ENCODE measurements at places on chromosomes 6 and 20.

GRCh38 chr6:130020073-130020906, 1.9 kb downstream of the L3MBTL3 start:
- no peak for DNase-seq

DNA sequence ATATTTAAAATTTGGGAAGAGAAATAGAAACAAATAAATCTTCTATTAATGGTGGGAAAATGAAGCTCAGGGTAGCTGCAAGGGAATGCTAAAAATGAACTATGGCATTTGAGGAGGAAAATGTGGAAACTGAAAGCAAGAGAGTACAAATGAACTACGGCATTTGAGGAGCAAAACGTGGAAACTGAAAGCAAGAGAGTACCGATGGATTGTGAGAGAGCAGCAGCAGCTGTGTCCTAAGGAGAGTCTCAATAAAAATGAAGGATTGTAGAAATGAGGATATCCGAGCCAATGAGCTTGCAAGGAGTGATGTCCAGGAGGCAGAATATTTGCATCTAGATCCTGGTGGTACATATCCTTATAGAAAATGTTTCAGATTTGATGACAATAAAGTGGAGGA, 547.1 kb upstream of the ZNF337 start:
- no peak for DNase-seq

DNA sequence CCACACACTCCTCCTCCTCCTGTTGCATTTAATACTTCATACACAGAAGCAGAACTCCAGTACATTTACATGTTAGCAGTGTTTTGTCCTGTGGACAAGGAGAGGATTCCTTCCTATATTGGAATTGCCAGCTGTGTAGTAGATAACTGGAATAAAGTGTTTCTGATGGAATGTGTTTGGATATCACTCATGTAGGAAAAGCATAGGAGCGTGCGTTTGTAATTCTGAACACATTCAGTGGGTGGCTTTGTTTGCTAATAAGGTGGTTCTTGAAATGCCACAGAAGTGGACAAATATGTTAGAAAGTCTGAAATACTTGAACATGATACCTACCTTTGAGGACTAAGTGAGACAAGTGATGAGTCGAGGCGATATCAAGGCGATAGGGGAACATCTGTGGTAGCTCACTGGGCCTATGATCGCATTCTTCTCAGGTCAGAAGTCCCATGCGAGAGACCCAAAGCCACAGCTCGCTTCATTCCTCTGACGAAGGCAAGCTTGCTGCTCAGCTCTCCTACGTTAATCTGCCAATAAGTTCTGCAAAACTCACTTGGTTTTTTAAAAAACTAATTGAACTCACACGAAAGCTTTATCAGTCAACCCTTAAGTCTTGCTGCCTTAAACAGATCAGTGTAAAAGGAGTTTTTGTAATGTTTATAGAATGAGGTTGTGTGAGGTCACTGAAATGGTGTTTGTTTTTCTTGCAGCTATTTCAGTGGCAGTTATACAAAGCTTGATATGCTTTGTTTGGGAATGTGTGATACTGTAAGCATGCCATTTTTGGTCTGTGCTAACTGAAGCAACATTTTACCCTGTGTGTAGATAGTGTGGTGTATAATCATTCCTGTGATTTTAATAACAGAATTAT, 159.9 kb downstream of the SOX4 start:
- DNase-seq = no peak

DNA sequence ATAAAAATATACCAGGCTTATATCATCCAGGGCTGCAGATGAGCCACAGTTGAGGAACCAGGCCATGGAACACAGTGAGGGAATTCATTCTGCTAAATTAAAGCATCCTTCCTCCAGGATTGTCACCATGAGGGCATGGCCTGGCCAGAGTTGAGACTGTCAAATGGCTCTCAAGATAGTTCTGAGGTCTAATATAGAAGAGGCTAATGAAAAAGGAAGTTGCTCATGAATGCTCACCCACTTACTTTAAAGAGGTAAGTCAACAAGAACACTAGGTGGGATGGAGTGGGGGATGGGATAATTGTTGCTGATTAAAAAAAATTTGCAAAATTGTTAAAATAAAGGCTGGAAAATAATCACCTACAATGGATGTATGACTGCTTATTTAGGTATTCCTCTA, 72.0 kb upstream of the GCM1 start:
- DNase-seq = no peak

DNA sequence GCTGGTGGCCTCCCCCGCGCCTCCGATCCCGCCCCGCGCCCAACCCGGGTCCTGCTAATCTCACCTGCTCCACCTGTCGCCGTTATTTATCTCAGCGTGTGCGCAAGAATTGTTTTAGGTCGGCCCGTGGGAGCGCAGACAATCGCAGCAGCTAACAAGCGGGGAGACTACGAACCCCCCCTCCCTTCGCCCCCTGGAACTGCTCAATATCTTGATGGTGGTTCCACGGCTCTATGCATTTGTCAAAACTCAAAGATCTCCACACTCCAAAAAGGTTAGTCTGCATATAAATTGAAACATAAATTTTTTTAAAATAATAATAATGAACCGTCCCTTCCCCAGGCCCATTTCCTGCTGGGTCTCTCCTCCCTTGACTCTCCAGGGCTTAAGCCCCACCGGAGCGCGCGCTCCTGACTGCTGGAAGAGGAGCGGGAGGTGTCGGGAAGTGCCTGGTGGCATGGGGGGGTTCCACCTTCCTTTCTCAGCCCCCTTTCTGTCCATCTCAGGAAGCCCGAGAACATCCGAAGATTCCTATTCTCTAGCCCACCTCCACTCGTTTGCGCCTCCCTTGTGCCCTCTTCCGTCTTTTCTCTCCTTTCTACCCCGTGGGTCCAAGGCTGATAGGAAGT, 1.6 kb upstream of the MDGA1 start:
- no peak for DNase-seq

Measured in omental fat pad (tissue), 4 donors.